Breast epithelium (tissue), 4 donors: ENCODE measurements at places on chromosomes 13 and 19. TPM values are rescaled to one million over a fixed set of nuclear protein-coding genes. Genes with fewer than 3 reads are reported as not detected.

GRCh38 chr13:61463024-61463423, 47.4 kb upstream of the PCDH20 start:
- H3K27ac ChIP-seq: no peak overlapping the region
- H3K4me1 ChIP-seq: no peaks in the 10 kb centered on the region
- DNase-seq: no peak
- H3K27me3 ChIP-seq: no peaks in the 10 kb centered on the region
- no peaks in the 10 kb centered on the region for H3K36me3 ChIP-seq

Gene KLHL1
- total RNA-seq: not detected

Gene SMIM7
- total RNA-seq: 111 TPM

Gene ZNF45
- total RNA-seq: 29.7 TPM

GRCh38 chr19:54162241-54162805, 2.8 kb upstream of the LENG1 start:
- H3K4me1 ChIP-seq: no peaks in the 10 kb centered on the region
- peak overlapping the region; percentile 54 for H3K4me3 ChIP-seq
- no peaks in the 10 kb centered on the region for H3K36me3 ChIP-seq
- peak; percentile 84 for DNase-seq

Gene FRY
- 46.4 TPM for total RNA-seq

GRCh38 chr19:58361900-58362271, 665 bp downstream of the ZNF497 start:
- no peaks in the 10 kb centered on the region for H3K27me3 ChIP-seq
- H3K4me3 ChIP-seq: peak overlapping the region; percentile 83
- H3K27ac ChIP-seq: peak overlapping the region; percentile 89
- no peaks in the 10 kb centered on the region for H3K4me1 ChIP-seq

- H3K27ac ChIP-seq: peak overlapping the region; percentile 94
- H3K4me3 ChIP-seq: peak overlapping the region; percentile 87
- H3K4me1 ChIP-seq: peaks cover 22% of the 10 kb centered on the region
- no peaks in the 10 kb centered on the region for H3K27me3 ChIP-seq
Observed at GRCh38 chr19:58385891-58386575, 1.0 kb upstream of the RPS5 start.

DNA sequence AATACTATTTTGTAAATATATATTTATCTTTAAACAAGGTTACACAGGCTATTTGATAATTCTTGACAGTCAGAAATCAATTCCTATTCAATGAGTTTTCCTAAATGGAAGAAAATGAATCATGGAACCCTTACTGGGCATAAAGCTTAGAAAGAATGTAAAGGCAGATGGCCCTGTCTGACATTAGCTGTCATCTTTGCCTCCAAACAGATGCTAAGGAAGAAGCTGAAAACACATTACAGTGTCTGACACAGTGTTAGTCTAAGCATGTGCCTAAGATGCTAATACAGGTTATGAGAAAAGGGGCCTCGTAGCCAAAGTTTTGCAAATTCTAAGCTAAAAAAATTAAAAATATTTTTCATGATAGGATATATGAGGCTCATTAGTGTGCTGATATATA, 112.8 kb downstream of the ITGBL1 start:
- DNase-seq: no peak
- H3K27ac ChIP-seq: no peak overlapping the region
- H3K27me3 ChIP-seq: no peaks in the 10 kb centered on the region

DNA sequence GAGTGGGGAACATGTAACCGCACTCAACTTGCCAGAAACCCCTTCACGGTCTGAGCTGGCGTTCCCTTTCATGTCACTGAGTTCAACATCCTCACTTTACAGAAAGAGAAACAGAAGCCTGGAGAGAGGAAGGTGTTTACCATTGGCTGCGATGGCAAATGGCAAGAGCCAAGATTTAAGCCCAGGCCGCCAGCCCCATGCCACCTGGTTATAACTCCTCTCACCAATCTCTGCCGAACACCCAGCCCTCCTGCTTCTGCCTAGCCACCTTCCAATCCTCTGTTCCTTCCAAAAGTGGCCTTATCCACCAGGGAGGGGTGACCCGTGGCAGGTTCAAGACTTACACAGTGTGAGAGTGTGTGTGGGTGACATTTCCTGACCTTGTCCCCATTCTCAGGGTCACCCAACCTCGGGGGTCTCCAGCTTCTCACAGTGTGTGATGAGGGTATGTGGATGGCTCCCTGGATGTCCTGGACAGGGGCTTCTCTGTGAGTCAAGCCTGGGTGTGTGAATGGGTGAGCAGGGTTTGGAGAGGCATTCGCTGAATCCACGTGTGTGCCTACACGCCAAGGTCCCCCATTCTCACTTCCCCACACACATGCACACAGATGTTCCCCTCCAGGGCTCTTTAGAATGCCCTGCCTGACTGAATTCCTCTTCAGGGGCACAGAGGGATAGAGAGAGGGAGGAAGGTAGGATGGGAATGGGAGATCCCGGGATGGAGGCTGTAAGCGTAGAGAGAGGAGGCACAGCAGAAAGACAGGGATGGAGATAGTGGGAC, 1.2 kb downstream of the CADM4 start:
- no peaks in the 10 kb centered on the region for H3K36me3 ChIP-seq
- no peak for DNase-seq

DNA sequence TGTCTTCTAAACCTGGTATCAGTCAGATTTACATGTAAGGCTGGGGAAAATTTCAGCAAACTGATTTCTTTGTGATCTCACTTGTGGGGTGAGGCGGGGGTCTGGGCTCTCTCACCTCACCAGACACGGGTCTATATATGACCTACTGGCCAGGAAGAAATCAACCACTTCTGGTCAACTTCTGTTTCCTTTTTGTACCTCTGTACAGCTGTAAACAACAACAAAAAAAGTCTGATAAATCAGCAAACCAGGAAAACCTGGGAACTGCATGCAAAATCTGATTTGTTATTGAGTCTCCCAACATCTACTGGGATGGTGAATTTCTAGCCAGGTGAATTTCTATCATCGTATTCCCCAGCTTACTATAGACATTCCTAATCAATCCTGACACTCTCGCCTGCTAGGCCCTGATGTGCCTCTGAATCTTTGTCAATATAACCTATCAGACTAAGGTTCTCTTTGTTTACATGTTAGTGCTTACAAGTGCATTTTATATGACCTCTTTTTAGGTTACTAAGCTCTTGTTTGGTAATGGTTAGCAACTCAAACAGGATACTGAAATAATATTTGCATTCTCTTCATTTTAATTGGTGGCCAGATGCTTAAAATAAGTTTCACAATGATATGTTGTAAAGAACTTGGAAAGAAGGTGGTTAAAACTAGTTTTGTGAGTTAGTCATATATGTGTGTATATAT, 77.7 kb downstream of the LRRC63 start:
- DNase-seq: no peak
- H3K27ac ChIP-seq: no peak overlapping the region
- no peaks in the 10 kb centered on the region for H3K36me3 ChIP-seq

Gene CYP2A6
- 0.64 TPM for total RNA-seq

- H3K27me3 ChIP-seq: no peaks in the 10 kb centered on the region
- no peaks in the 10 kb centered on the region for H3K4me1 ChIP-seq
- H3K4me3 ChIP-seq: no peak overlapping the region
- H3K36me3 ChIP-seq: no peaks in the 10 kb centered on the region
- DNase-seq: no peak
Observed at GRCh38 chr13:79492313-79492798, 11.4 kb downstream of the NDFIP2 start.

DNA sequence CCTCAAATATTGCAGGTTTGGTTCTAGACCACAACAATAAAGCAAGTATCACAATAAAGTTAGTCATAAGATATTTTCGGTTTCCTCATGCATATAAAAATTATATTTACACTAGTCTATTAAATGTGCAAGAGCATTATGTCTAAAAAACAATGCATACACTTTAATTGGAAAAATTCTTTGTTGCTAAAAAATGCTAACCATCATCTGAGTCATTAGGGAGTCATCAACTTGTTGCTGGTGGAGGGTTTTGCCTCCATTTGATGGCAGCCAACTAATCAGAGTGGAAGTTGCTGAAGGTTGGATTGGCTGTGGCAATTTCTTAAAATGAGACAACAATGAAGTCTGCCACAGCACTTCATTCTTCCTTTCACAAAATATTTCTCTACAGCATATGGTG, 422.3 kb upstream of the GPC6 start:
- H3K27me3 ChIP-seq: no peaks in the 10 kb centered on the region
- no peak overlapping the region for H3K4me3 ChIP-seq
- no peak overlapping the region for H3K27ac ChIP-seq
- H3K4me1 ChIP-seq: no peaks in the 10 kb centered on the region

Gene ZIM2
- 0.48 TPM for total RNA-seq

- H3K4me1 ChIP-seq: peaks cover 17% of the 10 kb centered on the region
- no peak for DNase-seq
- no peaks in the 10 kb centered on the region for H3K36me3 ChIP-seq
- peak within 1 kb of the TSS; percentile 89 for H3K27ac ChIP-seq
- H3K27me3 ChIP-seq: no peaks in the 10 kb centered on the region
Observed at GRCh38 chr19:40601134-40601974, at the start of gene LTBP4. LTBP4 (plus strand) TSS chr19:40601369; CDS start chr19:40601388, 19 bp downstream.

DNA sequence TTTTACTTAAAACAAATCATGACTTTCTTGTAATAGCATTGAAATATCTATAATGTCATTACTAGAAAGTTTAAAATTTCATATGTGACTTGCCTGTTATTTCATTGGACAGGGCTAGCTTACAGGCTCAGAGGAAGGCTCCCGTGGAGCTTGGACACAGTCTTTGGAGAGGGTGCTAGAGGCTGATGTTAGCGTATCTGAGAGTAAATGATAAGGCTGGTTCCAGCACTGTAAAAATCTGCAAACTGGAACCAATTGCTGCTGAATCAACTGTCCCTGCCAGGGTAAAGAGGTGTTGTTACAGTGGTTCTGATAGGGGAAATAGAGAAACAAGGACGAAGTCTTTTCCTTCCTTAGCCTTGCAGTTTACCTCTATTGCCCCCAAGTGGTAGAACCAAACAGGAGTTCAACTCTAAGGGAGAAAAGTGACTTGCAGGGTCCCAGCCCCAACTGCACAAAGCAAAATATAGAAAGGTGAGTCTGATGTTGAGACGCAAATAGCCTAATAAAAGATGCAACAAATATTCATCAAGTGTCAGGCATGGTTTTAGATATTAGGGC, 901.7 kb downstream of the DIAPH3 start:
- no peak for DNase-seq
- H3K36me3 ChIP-seq: no peaks in the 10 kb centered on the region
- H3K27ac ChIP-seq: no peak overlapping the region
- no peaks in the 10 kb centered on the region for H3K4me1 ChIP-seq
- H3K4me3 ChIP-seq: no peak overlapping the region
- no peaks in the 10 kb centered on the region for H3K27me3 ChIP-seq

GRCh38 chr19:1836458-1837221, 11.6 kb downstream of the REXO1 start:
- no peaks in the 10 kb centered on the region for H3K27me3 ChIP-seq
- H3K4me3 ChIP-seq: no peak overlapping the region
- H3K36me3 ChIP-seq: no peaks in the 10 kb centered on the region
- H3K27ac ChIP-seq: no peak overlapping the region

DNA sequence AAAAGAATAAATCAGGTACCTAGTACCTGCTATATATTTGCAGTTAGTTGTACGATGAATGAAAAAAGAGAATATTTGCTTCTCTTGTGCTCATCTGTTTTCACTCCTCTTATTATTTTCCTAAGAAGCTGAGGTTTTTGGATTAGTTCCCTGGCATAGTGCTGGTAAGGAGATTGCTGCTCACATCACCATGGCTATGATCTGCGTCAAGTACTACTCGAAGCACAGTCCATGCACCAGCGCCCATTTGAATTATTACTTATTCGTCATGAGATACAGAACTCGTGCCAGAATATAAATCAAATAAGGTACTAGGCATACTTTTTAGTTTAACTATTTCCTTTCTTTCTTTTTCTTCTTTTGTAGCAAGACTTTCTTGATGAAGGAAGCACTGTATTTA, 7.1 kb downstream of the SERTM1 start:
- no peaks in the 10 kb centered on the region for H3K4me1 ChIP-seq
- no peak overlapping the region for H3K4me3 ChIP-seq
- H3K27ac ChIP-seq: no peak overlapping the region
- H3K36me3 ChIP-seq: no peaks in the 10 kb centered on the region
- no peak for DNase-seq

DNA sequence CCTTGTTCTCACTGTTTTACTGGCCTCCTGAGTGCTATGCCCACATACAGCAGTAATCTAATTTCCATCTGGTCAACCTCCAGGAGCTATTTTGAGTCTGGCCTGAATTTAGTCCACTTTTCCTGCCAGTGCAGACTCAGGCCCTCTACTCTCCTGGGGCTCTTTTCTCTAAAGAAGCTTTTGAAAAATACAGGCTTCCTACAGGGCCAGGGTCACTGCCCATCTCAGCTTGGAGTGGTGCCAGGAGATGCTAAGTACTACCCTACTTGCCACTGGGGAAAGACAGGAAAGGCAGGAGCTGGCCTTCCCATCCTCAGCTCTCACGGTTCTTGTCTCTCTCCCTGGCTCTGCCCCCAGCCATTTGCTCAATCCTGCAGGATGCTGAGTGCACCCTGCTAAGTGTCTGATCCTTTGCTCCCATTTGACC, 101.7 kb upstream of the SERP2 start:
- no peaks in the 10 kb centered on the region for H3K36me3 ChIP-seq
- no peak overlapping the region for H3K4me3 ChIP-seq
- no peaks in the 10 kb centered on the region for H3K27me3 ChIP-seq
- H3K4me1 ChIP-seq: no peaks in the 10 kb centered on the region

- H3K36me3 ChIP-seq: no peaks in the 10 kb centered on the region
- no peaks in the 10 kb centered on the region for H3K27me3 ChIP-seq
- H3K27ac ChIP-seq: no peak overlapping the region
- H3K4me3 ChIP-seq: no peak overlapping the region
- no peak for DNase-seq
Observed at GRCh38 chr19:17889609-17890214, 18.0 kb downstream of the SLC5A5 start.

- no peak overlapping the region for H3K27ac ChIP-seq
- no peaks in the 10 kb centered on the region for H3K36me3 ChIP-seq
- no peaks in the 10 kb centered on the region for H3K4me1 ChIP-seq
- no peak for DNase-seq
- no peak overlapping the region for H3K4me3 ChIP-seq
- no peaks in the 10 kb centered on the region for H3K27me3 ChIP-seq
Observed at GRCh38 chr13:101390461-101390860, 25.8 kb downstream of the NALCN start.

- H3K27me3 ChIP-seq: no peaks in the 10 kb centered on the region
- H3K36me3 ChIP-seq: no peaks in the 10 kb centered on the region
- peak overlapping the region; percentile 62 for H3K27ac ChIP-seq
- H3K4me1 ChIP-seq: no peaks in the 10 kb centered on the region
Observed at GRCh38 chr13:102701331-102701730, 6.5 kb upstream of the METTL21C start.

DNA sequence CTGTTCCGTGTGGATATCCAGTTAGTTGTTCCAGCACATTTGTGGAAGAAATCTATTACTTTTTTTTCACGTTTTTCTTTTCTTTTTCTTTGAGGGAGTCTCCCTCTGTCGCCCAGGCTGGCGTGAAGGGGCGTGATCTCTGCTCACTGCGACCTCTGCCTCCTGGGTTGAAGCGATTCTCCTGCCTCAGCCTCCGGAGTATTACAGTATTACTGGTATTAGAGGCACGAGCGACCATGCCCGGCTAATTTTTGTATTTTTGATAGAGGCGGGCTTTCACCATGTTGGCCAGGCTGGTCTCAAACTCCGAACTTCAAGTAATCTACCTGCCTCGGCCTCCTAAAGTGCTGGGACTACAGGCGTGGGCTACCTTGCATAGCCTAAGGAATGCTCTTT, 43.6 kb downstream of the ZNF611 start:
- H3K36me3 ChIP-seq: no peaks in the 10 kb centered on the region
